ENCODE measurements at places on chromosomes 5 and 9. TPM values are rescaled to one million over a fixed set of nuclear protein-coding genes. Genes with fewer than 3 reads are reported as not detected.

DMGDH gene
- total RNA-seq, result not detected

FBN2 gene
- total RNA-seq, result 18.5 TPM

TEX48 gene
- not detected for total RNA-seq

GRCh38 chr9:136257381-136258298, 12.0 kb upstream of the QSOX2 start:
- DNase-seq, result no peak

- no peak for DNase-seq
These were observed 52.0 kb downstream of the GLRA1 start for GRCh38 chr5:151872701-151873100.

- no peak for DNase-seq
These were observed 119.5 kb downstream of the MTX3 start for GRCh38 chr5:79871364-79872120.

GRCh38 chr9:108316066-108316465, 539.7 kb downstream of the ACTL7B start:
- no peak for DNase-seq

DNA sequence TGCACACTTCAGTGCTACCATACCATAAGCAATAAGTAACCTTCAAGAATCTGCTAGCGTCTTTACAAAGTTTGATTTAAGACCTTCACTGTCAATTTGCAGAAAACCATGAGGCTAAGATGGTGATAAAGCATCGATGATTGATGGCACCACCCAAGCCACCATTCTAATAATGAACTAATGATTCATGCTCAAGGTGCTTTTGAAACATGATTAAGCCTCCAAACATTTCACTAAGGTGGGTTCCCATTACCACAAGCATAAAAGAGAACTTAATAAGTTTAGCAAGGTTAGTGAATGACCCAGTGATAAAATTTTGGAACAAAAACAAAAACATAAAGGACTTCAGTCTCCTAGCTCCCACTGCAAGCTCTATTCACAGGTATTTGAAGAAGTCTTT, 214.7 kb downstream of the FBXL17 start:
- DNase-seq, result no peak

- DNase-seq, result no peak
These were observed 124.4 kb downstream of the EBF1 start for GRCh38 chr5:158975363-158975762.

GRCh38 chr5:96601715-96602244, 60.4 kb upstream of the CAST start:
- peak; percentile 58 for DNase-seq

DNA sequence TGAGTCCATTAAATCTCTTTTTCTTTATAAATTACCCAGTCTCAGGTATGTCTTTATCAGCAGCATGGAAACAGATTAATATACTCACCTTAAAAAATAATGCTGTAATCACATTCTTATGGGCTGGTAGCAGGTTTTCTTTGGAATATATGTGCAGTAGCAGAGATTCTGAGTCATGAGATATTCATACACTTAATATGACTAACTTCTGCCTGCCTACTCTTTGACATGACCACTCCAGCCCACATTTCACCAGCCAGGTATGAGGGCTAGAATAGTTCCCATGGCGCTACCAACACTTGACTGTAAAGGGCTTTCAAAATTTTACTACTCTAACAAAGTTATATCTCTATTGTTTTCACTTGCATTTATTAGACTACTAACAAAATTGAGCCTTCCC, 74.1 kb upstream of the GHR start:
- no peak for DNase-seq

GRCh38 chr5:16864631-16865131, 71.4 kb downstream of the MYO10 start:
- DNase-seq, result no peak

DNA sequence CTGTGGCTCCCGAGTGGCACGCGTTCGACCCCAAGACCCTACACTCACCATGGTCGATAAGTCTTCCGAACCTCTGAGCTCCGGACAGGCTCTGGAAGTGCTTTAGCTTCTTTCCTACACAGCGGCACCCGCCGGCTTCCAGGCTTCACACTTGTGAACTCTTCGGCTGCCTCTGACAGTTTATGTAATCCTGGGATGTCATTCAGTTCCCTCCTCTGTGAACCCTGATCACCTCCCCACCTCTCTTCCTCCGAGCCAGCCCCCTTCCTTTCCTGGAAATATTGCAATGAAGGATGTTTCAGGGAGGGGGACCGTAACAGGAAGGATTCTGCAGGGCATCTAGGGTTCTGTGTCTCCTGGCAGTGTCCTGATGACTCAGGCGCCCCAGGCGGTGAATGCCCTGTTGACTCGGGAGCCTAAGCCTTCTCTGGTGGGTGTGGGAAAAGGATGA, at the start of gene CD14:
CD14 (minus strand) TSS at position 155 of the 451 bp plus-strand sequence; CDS start at position 51, 104 bp downstream.
- peak; percentile 84 for DNase-seq
